ENCODE measurements at places on chromosomes 2 and 18.
A peak's percentile ranks its signal among the peaks of the same experiment; 100 is the strongest.

- DNase-seq, result no peak
Observed at GRCh38 chr2:6881046-6881445, 3.5 kb downstream of the RSAD2 start.

GRCh38 chr2:44822174-44822573, 119.3 kb upstream of the SIX3 start:
- no peak for DNase-seq

DNA sequence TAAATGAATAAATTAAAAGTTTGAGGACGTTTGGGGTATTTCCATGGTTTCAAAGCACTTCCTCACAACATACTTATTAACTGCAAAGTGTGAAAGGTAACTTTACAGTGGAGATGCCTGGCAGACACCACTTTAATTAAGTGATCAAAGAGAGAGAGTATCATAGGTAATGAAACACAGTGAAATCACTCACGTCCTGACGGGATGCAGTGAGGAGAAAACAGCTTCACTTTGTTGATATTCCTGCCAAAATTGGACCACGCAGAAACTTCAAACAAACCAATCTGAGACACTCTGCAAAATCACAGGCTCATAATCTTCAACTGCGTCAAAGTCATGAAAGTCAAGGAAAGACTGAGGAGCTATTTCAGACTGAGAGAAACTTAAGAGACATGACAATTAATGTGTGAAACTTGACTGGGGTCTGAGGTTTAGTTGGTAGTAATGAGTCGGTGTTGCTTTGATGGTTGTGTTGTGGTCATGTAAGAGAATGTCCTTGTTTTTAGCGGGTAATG, 66.0 kb upstream of the ITGB6 start:
- DNase-seq, result no peak

- no peak for DNase-seq
Observed at GRCh38 chr18:26556573-26556972, 8.2 kb upstream of the KCTD1 start.

- peak; percentile 40 for DNase-seq
Observed at GRCh38 chr18:48540251-48541025, 1.6 kb downstream of the CTIF start.
